Cortex of kidney (tissue), 1 donor: ENCODE measurements at places on chromosomes 4 and X.

DNA sequence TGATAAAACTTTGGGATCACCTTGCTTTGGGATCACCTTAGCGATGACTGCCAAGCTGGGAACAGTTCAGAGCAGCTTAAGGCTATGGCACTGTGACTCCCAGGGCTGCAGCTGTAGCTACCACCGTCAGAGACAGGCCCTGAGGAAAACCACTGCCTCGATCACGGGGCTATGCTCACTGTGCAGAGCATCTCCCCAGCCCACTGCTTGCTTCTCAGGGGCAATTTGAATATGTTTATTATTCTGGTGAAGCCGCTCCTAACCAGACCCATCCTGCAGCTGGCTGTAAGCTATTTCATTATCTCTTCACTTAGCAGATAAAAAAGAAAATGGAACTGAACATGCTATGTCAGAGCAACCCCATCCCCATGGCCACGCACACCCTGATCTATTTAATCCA, 328.5 kb downstream of the EVC2 start:
- DNase-seq: no peak

- no peak for DNase-seq
Measured at GRCh38 chrX:68175562-68175961, 257.7 kb downstream of the OPHN1 start.

DNA sequence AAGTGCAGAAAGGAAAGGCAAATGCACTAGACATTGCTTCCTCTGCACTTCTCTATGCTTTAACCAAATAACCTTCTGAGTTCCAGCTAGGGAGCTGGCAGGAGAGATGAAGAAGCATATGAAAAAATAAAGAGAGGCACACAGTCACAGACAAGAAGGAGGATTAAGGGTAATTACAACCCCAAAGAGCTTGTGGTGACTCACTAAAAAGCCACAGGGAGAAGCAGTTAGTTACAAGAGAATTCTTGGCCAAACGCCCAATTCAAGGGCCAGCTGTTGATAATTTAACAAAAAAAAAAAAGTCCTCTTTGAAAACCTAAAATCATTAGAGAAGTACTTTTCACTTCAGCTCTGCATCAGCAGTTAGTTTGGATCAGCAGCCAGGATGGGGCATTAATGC, 478.0 kb downstream of the KCNIP4 start:
- DNase-seq: no peak

DNA sequence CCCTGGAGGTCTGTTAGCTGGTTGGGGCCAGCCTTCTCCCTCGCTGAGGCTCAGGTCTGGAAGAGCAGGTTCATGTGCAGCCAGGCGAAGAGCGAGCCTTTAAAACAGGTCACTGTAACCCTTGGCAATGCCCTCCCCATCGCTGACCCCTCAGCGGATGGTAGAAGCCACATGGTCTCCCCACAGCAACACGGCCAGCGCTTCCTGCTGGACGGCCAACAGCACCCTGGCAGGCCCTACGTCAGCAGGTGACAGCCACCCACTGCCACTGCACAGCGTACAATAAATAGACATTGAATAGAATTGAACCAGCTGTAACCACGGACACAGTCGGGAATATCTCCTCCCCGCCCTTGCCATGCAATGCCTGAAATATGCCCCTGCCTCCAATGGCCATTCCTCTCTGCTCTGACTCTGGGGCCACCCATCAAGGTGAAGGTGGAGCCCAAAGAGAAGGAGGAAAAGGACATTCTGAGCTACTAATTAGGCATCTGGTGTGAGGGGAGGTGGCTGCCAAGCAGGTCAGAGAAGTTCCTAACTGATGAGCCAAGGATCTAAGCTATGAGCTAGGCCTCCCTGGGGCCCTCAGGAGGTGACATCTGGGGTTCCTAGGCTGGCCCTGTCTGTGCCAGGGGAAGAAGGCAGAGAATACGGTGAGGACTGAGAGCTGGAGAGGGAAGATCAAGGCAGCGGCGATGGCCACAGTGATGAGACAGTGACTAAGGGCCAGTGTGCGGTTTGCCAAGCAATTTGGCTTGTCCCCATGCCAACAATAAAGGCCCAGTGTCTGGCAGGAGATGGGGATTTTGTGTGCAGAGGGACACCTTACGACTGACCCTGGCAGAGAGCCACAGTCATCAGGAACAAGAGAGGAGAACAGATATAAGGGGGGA, 202.3 kb downstream of the BCOR start:
- no peak for DNase-seq

- no peak for DNase-seq
Measured at GRCh38 chr4:145808848-145809512, 129.0 kb downstream of the C4orf51 start.
